Sigmoid colon (tissue), 7 donors: ENCODE measurements at places on chromosomes 11 and 22. TPM values are rescaled to one million over a fixed set of nuclear protein-coding genes. Genes with fewer than 3 reads are reported as not detected.

DNA sequence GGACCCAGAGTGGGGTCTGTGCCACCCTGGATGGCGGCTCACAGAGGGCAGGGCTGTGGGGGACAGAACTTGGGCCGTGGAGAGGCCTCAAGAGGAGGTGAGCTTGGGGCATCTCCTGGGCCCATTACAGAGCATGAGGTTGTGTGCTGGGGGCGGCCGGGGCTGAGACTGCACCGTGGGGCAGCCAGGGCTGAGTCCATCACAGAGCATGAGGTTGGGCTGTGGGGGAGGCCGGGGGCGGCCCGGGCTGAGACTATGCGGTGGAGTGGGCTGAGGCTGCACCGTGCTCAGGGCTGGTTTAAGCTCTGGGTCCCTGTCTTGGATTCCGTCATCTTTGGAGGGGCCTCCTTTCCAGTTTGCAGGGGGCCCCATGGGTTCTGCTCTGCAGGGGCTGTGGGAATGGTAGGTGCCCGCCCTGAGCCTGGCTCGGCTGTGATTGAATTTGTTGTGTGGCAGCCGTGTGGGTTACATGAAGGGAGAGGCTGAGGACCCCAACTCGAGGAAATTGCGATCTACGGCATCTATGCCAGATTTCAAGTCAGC is 38.1 kb upstream of the MUC5AC start:
- H3K27ac ChIP-seq, result no peak overlapping the region
- no peaks in the 10 kb centered on the region for H3K36me3 ChIP-seq
- H3K27me3 ChIP-seq, result no peaks in the 10 kb centered on the region
- no peak overlapping the region for H3K4me3 ChIP-seq
- no peaks in the 10 kb centered on the region for H3K4me1 ChIP-seq
- peak; percentile 54 for DNase-seq

DNA sequence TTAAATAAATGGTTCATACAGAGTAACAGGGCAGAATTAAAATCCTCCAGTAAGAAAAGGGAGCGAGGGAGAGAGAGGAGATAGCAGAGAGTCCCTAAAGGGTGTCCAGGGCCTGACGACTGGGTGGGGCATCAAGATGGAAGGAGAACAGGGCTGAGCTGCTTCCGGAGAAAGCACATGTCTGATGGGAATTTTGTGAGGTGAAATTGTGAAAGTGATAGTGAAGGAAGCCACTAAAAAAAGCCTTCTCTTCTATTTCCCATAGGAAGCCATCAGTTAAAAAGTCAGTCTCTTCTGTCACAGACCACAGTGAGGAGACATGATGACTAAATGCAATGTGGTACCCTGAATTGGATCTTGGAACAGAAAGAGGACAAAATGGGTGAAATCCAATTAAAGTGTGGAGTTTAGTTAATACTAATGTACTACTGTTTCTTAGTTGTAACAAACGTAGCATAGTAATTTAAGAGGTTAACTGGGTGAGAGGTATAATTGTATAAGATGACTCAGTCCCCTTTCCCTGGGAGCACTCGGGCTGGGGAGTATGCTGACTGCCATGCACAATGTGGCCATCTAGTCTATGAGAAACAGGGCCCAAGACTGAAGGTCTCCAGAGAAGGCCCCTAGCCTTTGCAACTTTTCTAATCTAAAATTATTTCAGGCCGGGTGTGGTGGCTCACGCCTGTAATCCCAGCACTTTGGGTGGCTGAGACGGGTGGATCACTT is 29.5 kb upstream of the FCHSD2 start:
- H3K4me3 ChIP-seq, result no peak overlapping the region
- peak; percentile 6 for DNase-seq
- no peaks in the 10 kb centered on the region for H3K4me1 ChIP-seq
- no peak overlapping the region for H3K27ac ChIP-seq
- no peaks in the 10 kb centered on the region for H3K36me3 ChIP-seq

DNA sequence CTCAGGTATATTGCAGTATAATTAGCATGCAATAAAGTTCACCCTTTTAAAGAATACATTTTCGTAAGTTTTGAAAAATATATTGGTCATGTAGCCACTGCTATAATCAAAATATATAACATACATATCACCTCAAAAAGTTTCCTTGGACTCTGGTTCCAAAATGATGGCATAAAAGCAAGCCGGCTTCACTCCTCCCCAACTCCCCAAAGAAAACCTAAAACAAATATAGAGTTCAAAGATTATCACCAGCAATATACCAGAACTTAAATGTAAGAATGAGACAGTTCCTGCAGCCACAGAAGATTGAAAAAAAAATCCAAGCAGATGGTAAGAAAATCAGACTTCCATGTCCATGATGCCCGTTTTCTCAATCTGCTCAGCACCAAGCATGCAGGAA is 104.3 kb downstream of the APIP start:
- H3K36me3 ChIP-seq, result no peaks in the 10 kb centered on the region
- no peaks in the 10 kb centered on the region for H3K4me1 ChIP-seq
- H3K27me3 ChIP-seq, result no peaks in the 10 kb centered on the region
- DNase-seq, result no peak
- no peak overlapping the region for H3K27ac ChIP-seq

- DNase-seq, result peak; percentile 84
- H3K27ac ChIP-seq, result peak within 1 kb of the TSS; percentile 95
- H3K4me3 ChIP-seq, result peak within 1 kb of the TSS; percentile 57
Observed at GRCh38 chr22:30968015-30968923, at the start of gene MORC2. Gene MORC2 (minus strand): TSS chr22:30968774. CDS start chr22:30967889, 885 bp downstream.

GRCh38 chr11:46248289-46249102 is 29.0 kb upstream of the CREB3L1 start:
- no peaks in the 10 kb centered on the region for H3K36me3 ChIP-seq
- no peak for DNase-seq
- H3K4me3 ChIP-seq, result no peak overlapping the region
- H3K27me3 ChIP-seq, result no peaks in the 10 kb centered on the region
- H3K27ac ChIP-seq, result no peak overlapping the region
- H3K4me1 ChIP-seq, result peaks cover 24% of the 10 kb centered on the region

GRCh38 chr11:16082095-16083055 is 274.0 kb downstream of the SOX6 start:
- H3K4me3 ChIP-seq, result no peak overlapping the region
- H3K36me3 ChIP-seq, result no peaks in the 10 kb centered on the region
- no peak for DNase-seq
- H3K27ac ChIP-seq, result no peak overlapping the region

DNA sequence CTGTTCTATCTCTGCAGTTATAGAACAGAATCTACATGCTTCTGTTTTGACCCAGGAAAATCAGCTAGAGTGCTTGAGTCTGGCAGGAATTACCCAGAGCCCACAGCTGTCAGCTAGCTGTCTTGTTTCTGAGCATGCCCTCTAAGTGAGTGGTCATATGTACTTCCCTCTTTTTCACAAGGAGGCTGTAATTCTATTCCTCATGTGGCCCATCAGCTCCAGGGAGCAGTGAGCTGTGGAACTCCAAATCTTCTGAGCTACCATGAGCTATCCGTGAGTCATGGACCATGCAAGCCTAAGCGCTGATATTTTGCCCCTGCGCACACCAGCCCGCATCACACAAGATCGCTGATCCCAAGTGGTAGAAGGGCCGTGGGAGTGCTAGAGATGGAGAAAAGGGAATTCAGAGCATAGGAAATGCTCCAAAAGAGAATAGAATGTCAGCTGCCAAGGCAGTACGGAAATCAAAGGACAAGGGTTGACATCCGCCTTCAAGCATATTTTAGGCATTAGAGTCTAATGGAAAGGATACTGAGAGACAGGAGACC is 5.4 kb downstream of the FJX1 start:
- DNase-seq, result no peak
- no peaks in the 10 kb centered on the region for H3K36me3 ChIP-seq
- H3K4me1 ChIP-seq, result peaks cover 18% of the 10 kb centered on the region

The FAM180B gene
- polyA plus RNA-seq, result not detected

The MYBPC3 gene
- 0.29 TPM for polyA plus RNA-seq

The SNRPD3 gene
- polyA plus RNA-seq, result 146 TPM

DNA sequence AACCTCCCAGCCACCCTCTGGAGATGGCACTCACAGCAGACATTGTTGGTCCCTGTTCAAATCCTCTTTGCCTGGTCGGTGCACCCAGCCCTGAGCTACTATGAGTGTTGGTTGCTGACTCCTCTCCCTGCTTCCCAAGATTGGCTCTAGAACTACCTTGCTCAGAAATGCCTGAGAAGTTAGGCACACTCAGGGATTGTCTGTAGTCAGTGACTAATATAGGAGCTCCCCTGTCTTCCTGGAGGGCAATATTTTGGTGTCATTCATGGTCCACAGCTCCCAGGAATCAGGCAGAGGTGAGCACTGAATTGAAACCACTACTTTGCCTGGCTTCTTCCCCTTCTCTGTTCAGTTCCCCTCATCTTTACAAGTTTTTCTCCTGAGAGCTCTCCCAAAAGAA is 325.9 kb downstream of the MIAT start:
- H3K4me1 ChIP-seq, result no peaks in the 10 kb centered on the region
- H3K27me3 ChIP-seq, result no peaks in the 10 kb centered on the region
- no peak overlapping the region for H3K4me3 ChIP-seq
- no peaks in the 10 kb centered on the region for H3K36me3 ChIP-seq

The ASPHD2 gene
- 1.2 TPM for polyA plus RNA-seq

- H3K4me1 ChIP-seq, result no peaks in the 10 kb centered on the region
- H3K27ac ChIP-seq, result no peak overlapping the region
- H3K4me3 ChIP-seq, result no peak overlapping the region
- no peaks in the 10 kb centered on the region for H3K27me3 ChIP-seq
- DNase-seq, result no peak
Observed at GRCh38 chr11:67033661-67034166, 10.8 kb downstream of the SYT12 start.

The TNNI2 gene
- polyA plus RNA-seq, result 1.7 TPM

- H3K27ac ChIP-seq, result peak overlapping the region; percentile 49
- H3K4me3 ChIP-seq, result no peak overlapping the region
- H3K4me1 ChIP-seq, result no peaks in the 10 kb centered on the region
- H3K36me3 ChIP-seq, result no peaks in the 10 kb centered on the region
- no peaks in the 10 kb centered on the region for H3K27me3 ChIP-seq
Observed at GRCh38 chr11:72741429-72741833, 10.8 kb downstream of the ARAP1 start.

The CAVIN3 gene
- polyA plus RNA-seq, result 24.0 TPM

DNA sequence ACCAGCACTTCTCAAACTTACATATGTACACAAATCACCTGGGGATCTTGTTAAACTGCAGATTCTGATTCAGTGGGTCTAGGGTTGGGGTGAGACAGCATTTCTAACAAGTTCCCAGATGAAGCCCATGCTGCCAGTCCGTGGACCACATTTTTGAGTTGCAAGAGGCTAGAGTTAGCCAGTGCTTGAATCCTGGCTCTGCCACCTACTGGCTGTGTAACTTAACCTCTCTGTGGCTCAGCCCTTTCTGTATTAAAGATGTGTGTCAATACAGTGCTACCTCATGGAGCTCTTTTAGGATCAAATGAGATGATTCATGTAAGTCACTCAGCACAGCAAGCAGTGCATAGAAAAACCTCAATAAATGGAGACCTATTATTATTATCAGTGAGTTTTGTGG is 90.2 kb upstream of the ISX start:
- H3K4me3 ChIP-seq, result no peak overlapping the region
- no peak for DNase-seq
- no peaks in the 10 kb centered on the region for H3K36me3 ChIP-seq

GRCh38 chr22:21904250-21904789 is 36.9 kb upstream of the MAPK1 start:
- no peaks in the 10 kb centered on the region for H3K36me3 ChIP-seq
- no peak overlapping the region for H3K4me3 ChIP-seq
- no peak for DNase-seq
- no peak overlapping the region for H3K27ac ChIP-seq
- H3K4me1 ChIP-seq, result no peaks in the 10 kb centered on the region

- H3K4me1 ChIP-seq, result peaks cover 43% of the 10 kb centered on the region
- DNase-seq, result no peak
- H3K36me3 ChIP-seq, result peaks cover 10% of the 10 kb centered on the region
- H3K27ac ChIP-seq, result peak overlapping the region; percentile 83
- H3K27me3 ChIP-seq, result no peaks in the 10 kb centered on the region
- no peak overlapping the region for H3K4me3 ChIP-seq
Observed at GRCh38 chr11:6574816-6575715, 28.4 kb downstream of the RRP8 start.

- no peaks in the 10 kb centered on the region for H3K27me3 ChIP-seq
- H3K27ac ChIP-seq, result no peak overlapping the region
- H3K4me3 ChIP-seq, result no peak overlapping the region
- no peaks in the 10 kb centered on the region for H3K36me3 ChIP-seq
- no peaks in the 10 kb centered on the region for H3K4me1 ChIP-seq
- no peak for DNase-seq
Observed at GRCh38 chr11:110026858-110027626, 66.2 kb upstream of the ZC3H12C start.

The SCGB1D2 gene
- not detected for polyA plus RNA-seq

DNA sequence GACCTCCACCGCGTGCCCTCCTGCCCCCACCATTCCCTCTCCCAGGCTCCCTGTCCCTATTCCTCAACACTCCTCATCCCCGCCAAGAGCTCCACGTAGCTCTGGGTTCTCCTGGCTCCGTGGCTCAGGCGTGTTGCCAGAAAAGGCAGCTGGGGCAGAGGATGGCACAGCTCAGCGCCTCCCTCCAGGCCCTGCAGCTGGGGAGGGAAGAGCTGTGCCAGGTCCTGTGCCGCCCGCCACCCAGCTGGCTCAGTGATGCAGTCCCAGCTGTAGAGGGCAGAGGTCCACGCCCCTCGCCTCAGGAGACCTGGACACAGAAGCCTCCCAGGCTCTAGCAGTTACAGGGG is 4.2 kb downstream of the ARHGAP1 start:
- H3K4me3 ChIP-seq, result no peak overlapping the region
- no peak for DNase-seq
- peak overlapping the region; percentile 54 for H3K27ac ChIP-seq

DNA sequence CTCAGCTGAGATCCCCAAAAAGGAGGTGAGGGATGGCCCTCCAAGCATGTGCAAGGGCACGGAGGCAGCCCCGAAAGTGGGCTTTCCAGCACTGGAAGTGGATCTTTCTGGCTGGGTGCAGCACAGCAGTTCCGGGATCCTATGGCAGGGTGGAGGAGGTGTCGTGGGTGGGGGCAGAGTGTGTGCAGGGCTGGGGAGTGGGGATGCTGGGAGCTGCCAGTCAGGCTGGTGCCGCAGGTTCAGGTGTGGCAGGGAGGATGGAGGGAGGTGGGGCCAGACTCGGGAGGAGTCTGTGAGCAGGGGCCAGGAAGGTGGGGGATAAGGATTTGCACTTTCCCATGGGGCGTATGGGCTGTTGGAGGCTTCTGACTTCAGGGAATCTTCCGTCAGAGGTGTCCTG is 60.2 kb downstream of the CACNA1I start:
- H3K36me3 ChIP-seq, result no peaks in the 10 kb centered on the region
- H3K27me3 ChIP-seq, result peaks cover 11% of the 10 kb centered on the region
- H3K4me1 ChIP-seq, result no peaks in the 10 kb centered on the region
- no peak overlapping the region for H3K4me3 ChIP-seq
- no peak for DNase-seq
- H3K27ac ChIP-seq, result no peak overlapping the region

The OR4A16 gene
- not detected for polyA plus RNA-seq

GRCh38 chr11:10538924-10539323 is 2.1 kb downstream of the RNF141 start:
- DNase-seq, result no peak
- no peak overlapping the region for H3K4me3 ChIP-seq
- H3K27me3 ChIP-seq, result no peaks in the 10 kb centered on the region
- no peak overlapping the region for H3K27ac ChIP-seq
- H3K36me3 ChIP-seq, result no peaks in the 10 kb centered on the region
